Peyer's patch (tissue), 4 donors: ENCODE measurements at places on chromosomes 7 and 10.

DNA sequence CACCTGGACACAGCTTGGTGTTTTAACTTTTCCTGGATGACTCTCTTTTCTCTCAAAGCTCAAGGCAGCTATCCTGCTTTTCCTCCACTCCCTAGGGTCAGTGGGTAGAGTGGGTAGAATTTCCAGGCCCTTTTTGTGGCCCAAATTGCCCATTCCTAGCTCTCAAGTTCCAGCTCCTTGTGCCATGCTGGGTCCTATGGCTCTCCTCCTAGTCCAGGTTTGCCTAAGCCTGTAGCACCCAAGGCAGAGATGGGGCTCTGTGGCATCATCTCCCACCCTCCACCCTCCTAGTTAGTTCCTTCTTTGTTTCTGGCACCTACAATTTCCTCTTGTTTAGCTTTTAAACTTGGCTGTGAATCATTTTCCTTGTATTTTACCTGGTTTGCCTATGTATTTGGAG, 9.7 kb downstream of the CPA4 start:
- DNase-seq: no peak

DNA sequence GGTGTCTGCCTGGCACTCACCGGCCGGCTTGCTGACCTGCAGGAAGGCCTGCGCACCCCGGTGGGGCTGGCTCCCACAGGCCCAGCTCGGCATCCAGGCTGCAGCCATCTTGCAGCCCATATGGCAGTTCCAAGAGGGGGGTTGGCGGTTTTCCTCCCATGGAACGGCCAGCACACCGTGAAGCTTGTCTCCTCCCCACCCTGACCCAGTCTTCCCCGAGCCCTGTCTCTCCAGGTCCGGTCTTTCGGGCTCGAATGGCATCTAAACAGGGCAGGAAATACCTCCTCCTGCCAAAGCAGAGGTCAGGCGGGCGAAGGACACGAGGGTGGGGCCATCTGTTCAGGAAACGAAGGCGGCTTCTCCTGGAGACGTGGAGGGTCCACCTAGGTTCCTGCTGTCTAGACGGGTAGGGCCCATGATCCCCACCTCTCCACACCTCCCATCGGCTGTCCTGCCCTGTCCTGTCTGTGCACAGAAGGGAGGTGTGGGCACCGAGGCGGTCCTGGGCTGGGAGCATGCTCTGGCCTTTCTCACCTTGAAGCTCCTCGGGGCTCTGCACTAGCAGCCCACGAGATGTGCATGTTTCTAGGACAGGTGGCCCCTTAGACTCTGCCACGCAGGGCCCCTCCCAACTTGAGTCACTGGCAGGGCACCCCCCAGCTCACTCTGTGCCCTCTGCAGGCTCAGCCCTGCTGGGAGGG, 113.7 kb upstream of the DIP2C start:
- no peak for DNase-seq

- DNase-seq: no peak
Measured at GRCh38 chr10:29859521-29860130, 199.8 kb downstream of the JCAD start.

DNA sequence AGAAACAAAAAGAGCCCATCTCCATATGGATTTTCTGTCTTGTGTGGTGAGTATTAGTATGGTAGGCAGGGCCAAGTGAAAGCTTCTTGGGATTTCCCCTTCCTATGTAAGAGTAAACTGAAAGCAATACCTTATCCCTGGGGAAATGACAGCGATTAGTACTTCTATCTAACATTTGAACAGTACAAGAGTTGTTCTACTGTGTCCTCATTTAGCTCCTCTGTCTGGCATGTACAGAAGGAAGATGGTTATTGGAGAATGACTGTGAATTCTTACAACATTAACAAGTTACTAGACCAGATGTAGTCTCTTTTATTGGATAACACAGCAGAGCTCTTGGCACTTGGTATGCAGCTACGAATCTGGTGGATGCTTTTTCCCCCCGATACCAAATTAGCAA, 17.9 kb upstream of the TRIL start:
- no peak for DNase-seq

GRCh38 chr10:70324339-70324861, 40.6 kb upstream of the NPFFR1 start:
- DNase-seq: peak; percentile 46

DNA sequence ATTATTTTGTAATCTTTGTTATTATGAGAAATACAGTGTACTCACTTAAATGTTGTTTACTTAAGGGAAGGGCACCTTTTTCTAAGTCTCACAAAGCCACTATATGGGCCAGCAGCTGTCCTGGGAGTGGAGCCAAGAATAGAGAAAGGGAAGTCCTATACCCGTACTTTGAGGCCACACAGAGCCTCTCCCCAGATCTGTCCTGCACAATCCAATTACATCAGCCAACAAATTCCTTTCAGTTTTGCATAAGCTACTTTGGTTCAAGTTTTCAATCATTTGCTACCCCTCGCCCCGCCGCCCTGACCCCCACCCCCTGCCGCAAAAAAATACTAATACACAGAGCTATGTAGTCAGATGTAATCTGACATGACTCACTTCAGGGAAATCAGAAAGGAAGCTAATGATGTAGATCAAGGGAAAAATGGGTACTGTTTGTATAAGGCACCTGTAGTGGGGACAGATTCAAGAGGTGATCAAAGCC, 297.4 kb upstream of the NEBL start:
- no peak for DNase-seq

- DNase-seq: no peak
Measured at GRCh38 chr10:29619241-29619669, 15.5 kb downstream of the SVIL start.

- peak; percentile 81 for DNase-seq
Measured at GRCh38 chr7:99624484-99624883, 7.7 kb downstream of the ZSCAN25 start.

DNA sequence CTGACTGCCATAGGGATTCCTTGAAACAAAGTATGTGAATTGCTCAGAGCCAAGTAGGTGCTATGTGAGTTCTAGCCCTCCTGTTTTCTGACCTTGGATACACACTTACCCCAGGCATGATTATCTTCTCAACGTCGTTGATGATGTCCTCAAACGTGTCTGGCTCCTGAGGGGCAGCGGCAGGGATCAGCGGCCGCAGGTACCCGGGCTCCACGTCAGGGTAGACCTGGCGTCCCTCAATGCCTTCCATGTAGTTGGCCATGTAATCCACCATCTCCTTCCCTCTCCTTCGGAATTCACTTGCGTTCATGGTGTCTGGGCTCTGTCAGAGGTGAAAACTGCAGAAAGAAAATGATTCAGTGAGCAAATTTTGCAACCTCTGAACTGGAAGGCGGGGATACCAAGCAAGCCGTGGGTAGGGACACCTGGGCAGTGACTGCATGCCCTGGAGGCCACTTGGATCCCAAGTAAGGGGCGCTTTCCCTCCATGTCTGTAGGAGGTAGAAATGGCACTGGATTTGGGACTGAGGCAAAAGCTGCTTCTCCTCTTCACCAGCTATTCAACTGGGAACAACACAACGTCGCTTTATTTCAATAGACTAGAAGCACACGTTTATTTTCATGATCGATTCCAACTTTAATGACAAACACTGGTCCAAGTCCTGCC, 21.3 kb downstream of the DDC start:
- DNase-seq: no peak

DNA sequence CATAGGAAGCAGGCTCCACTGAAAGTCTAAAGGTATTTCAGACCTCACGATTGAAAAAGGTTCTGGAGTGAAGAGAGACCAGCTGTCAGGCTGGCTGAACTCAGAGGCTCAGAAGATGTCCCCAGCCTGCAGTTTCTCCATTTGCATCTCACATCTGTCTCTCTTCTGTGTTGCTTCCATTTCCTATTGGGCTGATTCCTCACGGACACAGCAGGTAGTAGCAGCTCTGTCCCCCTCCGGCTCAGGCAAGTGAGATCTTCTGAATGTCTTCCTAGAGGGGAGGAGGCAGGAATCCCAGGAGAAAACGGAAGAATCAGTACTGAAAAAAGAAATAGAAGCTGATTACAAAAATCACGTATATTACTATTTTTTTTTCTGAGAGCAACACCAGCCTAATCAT, 274.1 kb upstream of the COBL start:
- no peak for DNase-seq

- no peak for DNase-seq
Measured at GRCh38 chr10:113879691-113880090, 25.2 kb downstream of the NHLRC2 start.
